ENCODE measurements at places on chromosomes 3 and 15.

DNA sequence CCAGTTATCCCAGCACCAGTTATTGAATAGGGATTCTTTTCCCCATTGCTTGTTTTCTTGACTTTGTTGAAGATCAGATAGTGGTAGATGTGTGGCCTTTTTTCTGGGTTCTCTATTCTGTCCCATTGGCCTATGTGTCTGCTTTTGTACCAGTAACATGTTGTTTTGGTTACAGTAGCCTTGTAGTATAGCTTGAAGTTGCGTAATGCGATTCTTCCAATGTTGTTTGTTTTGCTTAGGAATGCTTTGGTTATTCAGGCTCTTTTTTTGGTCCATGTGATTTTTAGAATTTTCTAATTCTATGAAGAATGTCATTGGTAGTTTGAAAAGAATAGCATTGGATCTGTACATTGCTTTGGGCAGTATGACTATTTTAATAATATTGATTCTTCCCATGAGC lies 94.3 kb upstream of the CHMP2B start:
- no peaks in the 10 kb centered on the region for H3K27me3 ChIP-seq
- no peak overlapping the region for H3K27ac ChIP-seq
- no peaks in the 10 kb centered on the region for H3K4me1 ChIP-seq
- no peak overlapping the region for H3K4me3 ChIP-seq

GRCh38 chr3:18438586-18438985 lies 13.4 kb upstream of the SATB1 start:
- ATAC-seq: peak; percentile 76
- H3K27ac ChIP-seq: peak overlapping the region; percentile 17

GRCh38 chr3:48468329-48468731 lies 21.8 kb downstream of the ATRIP start:
- H3K27me3 ChIP-seq: no peaks in the 10 kb centered on the region
- no peak for ATAC-seq
- H3K4me1 ChIP-seq: peaks cover 59% of the 10 kb centered on the region
- H3K4me3 ChIP-seq: peak overlapping the region; percentile 87

DNA sequence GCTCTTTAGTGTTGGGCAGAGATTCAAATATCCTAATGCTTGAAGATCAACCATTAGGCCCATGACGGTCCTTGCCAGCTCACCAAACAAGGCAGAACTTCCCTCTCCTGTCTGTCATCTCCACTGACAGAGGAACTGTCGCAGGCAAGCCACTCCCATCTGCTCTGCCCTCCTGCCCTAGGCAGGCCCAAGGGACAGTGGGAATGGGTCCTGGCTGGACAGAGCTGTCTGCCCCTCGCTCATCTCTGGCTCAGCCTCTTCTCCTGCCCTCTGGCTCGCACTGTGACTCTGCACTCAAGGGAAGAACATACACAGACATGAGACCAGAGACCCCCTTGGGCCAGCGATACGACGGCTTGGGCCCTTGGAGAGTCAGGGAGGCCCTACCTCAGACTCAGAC lies 7.6 kb upstream of the MUSTN1 start:
- ATAC-seq: no peak
- H3K4me1 ChIP-seq: peaks cover 6% of the 10 kb centered on the region
- H3K4me3 ChIP-seq: no peak overlapping the region
- H3K27me3 ChIP-seq: no peaks in the 10 kb centered on the region
- no peak overlapping the region for H3K27ac ChIP-seq
- H3K36me3 ChIP-seq: peaks cover 40% of the 10 kb centered on the region

GRCh38 chr15:55654561-55655031 lies 66.5 kb upstream of the PYGO1 start:
- H3K4me1 ChIP-seq: no peaks in the 10 kb centered on the region
- no peaks in the 10 kb centered on the region for H3K27me3 ChIP-seq
- no peak overlapping the region for H3K4me3 ChIP-seq
- no peak for ATAC-seq
- H3K27ac ChIP-seq: no peak overlapping the region
- no peaks in the 10 kb centered on the region for H3K36me3 ChIP-seq

DNA sequence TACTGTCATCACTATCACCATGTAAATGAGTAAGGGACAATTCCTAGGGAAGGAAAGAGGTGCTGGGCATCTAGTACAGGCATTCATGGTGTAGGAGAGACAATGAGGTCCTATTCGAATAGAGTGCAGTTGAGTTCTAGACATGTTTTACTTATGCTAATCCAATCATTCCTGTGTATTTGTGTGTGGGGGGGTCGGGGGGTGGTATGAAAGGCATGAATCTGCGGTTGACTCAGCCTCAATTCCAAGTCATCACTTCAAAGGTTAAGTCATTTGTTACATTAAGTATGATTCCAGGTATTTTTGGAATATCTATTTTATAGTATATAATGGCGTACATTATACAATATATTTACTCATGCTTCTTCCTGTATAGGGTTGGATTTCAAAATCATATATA lies 163.1 kb upstream of the GALNT15 start:
- H3K36me3 ChIP-seq: no peaks in the 10 kb centered on the region
- H3K4me1 ChIP-seq: no peaks in the 10 kb centered on the region
- H3K4me3 ChIP-seq: no peak overlapping the region
- no peak for ATAC-seq

DNA sequence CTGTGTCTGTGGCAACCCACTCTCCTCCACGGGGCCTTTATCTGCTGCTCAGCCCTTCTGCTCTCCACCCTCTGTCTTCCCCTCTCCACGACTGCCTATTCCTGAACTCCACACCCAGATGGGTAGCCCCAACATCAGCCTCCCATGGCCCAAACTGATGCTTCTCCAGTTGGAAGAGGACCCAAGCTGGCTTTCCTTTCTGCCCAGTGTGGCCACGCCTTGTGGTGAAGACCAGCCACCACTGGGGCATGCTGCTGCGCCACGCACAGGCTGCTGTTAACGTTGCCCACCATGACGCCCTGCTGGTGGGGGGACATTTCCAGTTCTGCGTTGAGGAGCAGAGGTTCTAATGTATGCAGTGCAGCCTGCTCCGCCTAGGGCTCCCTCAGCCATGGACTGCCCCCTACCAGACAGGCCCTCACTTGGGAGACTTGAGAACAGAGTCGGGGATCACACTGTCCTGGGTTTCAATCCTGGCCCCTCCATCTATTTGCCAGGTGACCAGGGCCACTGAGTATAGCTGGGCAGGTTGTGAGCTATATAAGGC lies 26.9 kb downstream of the CFAP100 start:
- H3K27ac ChIP-seq: no peak overlapping the region
- peaks cover 18% of the 10 kb centered on the region for H3K36me3 ChIP-seq
- peaks cover 9% of the 10 kb centered on the region for H3K4me1 ChIP-seq

- no peak overlapping the region for H3K27ac ChIP-seq
- ATAC-seq: no peak
- no peaks in the 10 kb centered on the region for H3K36me3 ChIP-seq
Observed at GRCh38 chr3:30418443-30418842, 188.0 kb upstream of the TGFBR2 start.

GRCh38 chr15:98643115-98643514 lies 5.2 kb upstream of the IGF1R start:
- no peak overlapping the region for H3K27ac ChIP-seq
- no peaks in the 10 kb centered on the region for H3K27me3 ChIP-seq
- peaks cover 6% of the 10 kb centered on the region for H3K4me1 ChIP-seq
- no peak overlapping the region for H3K4me3 ChIP-seq
- no peak for ATAC-seq

DNA sequence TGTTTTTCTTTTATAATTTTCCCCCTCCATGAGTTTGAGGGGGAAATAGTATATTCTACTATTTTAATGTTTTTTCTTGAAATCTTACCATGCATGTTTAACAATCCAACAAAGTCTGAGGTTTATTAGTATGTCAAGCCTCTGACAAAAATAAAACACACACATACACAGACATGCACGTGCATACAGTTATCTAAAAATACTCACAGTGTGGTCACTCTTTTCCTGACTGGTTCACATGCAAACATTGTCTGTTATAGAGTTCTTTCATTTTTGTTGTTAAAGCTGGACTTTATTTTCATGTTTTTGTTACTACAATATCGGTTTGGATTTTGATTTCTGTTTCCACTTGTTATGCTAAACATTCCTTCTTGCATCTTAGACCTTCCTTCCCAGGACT lies 236.6 kb downstream of the MFSD1 start:
- peaks cover 6% of the 10 kb centered on the region for H3K27me3 ChIP-seq
- ATAC-seq: no peak
- no peak overlapping the region for H3K4me3 ChIP-seq
- H3K36me3 ChIP-seq: no peaks in the 10 kb centered on the region
- H3K27ac ChIP-seq: no peak overlapping the region

GRCh38 chr3:195040773-195041520 lies 230.0 kb downstream of the XXYLT1 start:
- H3K4me3 ChIP-seq: no peak overlapping the region
- H3K27me3 ChIP-seq: no peaks in the 10 kb centered on the region
- peaks cover 22% of the 10 kb centered on the region for H3K4me1 ChIP-seq
- ATAC-seq: no peak
- H3K36me3 ChIP-seq: no peaks in the 10 kb centered on the region

GRCh38 chr3:88773766-88774165 lies 333.7 kb upstream of the EPHA3 start:
- H3K36me3 ChIP-seq: no peaks in the 10 kb centered on the region
- ATAC-seq: no peak
- no peak overlapping the region for H3K4me3 ChIP-seq

- no peak overlapping the region for H3K27ac ChIP-seq
- no peaks in the 10 kb centered on the region for H3K36me3 ChIP-seq
- ATAC-seq: no peak
- no peaks in the 10 kb centered on the region for H3K4me1 ChIP-seq
- H3K4me3 ChIP-seq: no peak overlapping the region
- peaks cover 45% of the 10 kb centered on the region for H3K27me3 ChIP-seq
Observed at GRCh38 chr15:39555885-39556284, 25.0 kb upstream of the THBS1 start.

- H3K27me3 ChIP-seq: no peaks in the 10 kb centered on the region
- no peak overlapping the region for H3K4me3 ChIP-seq
- no peak overlapping the region for H3K27ac ChIP-seq
- H3K36me3 ChIP-seq: no peaks in the 10 kb centered on the region
- no peak for ATAC-seq
Observed at GRCh38 chr3:20878691-20879090, 692.7 kb upstream of the SGO1 start.

- H3K4me3 ChIP-seq: no peak overlapping the region
- no peaks in the 10 kb centered on the region for H3K4me1 ChIP-seq
- ATAC-seq: no peak
- no peak overlapping the region for H3K27ac ChIP-seq
Observed at GRCh38 chr3:106814231-106814630, 563.0 kb upstream of the CCDC54 start.
